ENCODE measurements at places on chromosomes 1 and 21.

DNA sequence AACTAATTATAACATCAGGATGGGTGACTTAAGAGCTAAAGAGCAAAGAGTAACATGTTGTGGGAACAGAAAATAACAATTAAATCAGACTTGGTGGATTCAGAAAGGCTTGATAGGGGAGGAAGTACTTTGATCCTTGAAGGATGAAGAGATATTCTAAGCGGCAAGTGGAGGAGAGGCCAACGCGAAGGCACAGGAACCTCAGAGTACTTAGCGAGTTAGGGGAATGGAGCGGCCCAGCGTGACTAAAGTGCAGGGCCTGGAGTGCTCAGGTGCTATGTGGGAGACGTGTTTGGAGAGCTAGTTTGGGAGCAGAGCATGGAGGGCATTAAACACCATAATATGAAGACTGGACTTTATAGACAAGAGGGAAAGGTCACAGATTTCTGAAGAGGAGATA lies 64.3 kb downstream of the ADCY10 start:
- DNase-seq: no peak

GRCh38 chr1:182646739-182647138 lies 37.6 kb downstream of the RGS8 start:
- no peak for DNase-seq

DNA sequence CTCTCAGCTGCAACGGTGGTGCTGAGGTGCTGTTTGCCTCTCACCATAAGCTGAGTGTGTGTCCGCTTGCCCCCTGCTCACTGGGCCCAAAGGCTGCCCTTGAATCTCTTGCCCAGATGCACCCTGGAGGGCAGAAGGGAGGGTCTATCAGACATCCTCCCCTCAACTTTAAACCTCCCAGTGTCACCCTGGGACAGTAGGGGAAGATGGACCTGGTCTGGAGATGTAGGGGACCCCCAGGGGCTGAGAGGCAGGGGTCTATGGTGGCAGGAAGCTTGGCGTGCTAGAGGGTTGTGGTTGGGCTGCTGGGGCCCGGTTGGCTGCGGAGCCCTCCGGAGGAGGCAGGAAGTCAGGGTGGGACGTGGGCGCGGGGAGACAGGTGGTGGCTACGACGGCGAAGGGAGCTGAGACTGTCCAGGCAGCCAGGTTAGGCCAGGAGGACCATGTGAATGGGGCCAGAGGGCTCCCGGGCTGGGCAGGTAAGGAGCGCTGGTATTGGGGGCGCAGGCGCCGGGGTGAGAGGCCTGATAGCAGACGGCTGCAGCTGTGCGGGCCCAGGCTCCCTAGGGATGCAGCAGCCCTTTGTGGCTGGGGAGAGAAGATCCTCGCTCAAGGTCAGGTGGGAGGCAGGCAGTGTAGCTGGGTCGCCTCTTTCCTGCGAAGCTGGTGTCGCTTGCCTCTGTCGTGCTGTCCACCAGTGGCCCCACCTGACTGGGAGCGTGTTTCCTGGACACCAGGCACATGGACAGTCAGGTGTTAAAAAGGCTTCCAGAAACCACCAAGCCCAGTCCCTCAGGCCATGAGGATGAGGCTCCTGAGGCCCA lies at the start of gene LCK:
Gene LCK (plus strand): TSS at position 373 of the 824 bp plus-strand sequence. CDS start 23,065 bp downstream, outside the sequence.
- DNase-seq: peak; percentile 60

DNA sequence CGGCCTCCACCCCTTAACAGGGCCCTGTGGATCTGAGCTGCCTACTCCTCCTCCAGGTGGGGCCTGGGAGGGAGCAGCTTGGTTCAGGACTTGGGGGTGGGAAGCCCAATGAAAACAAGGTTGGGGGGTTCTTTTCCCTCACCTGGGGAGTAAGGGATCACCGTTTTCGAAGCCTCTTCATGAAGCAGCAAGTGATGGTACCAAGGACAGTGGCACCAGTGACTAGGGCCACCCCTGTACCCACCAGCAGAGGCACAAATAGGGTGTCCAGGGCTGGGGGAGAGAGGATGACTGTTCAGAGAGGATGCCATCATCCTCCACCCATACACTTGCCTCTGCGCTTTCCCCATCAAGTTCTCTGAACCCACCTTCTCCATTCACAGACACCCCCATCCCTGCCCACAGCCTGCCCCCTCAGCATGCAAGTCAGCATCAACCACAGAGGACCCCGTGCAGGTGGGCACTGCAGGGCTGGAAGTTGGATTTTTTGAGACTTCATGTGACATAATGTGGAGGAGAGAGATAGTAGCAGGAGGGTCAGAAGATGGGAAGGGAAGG lies 6.7 kb downstream of the IGSF8 start:
- DNase-seq: no peak

DNA sequence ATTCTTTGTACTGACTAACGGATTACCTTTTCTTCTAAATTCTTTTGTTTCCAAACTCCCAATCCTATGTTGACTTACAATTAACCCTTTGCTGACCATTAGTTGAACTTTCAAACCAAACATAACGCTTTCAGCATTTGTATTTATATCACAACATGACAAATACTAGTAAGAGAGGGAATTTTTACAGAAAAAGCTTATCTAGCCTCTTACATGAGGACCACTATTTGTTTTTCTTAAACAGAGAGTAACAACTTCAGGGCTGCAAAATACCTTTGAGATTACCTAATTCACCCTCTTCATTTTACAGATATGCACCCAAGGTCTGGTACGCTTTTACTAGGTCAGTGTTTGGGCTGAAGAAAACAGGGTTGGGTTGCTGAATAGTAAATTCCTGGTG lies 45.0 kb upstream of the CXADR start:
- no peak for DNase-seq

DNA sequence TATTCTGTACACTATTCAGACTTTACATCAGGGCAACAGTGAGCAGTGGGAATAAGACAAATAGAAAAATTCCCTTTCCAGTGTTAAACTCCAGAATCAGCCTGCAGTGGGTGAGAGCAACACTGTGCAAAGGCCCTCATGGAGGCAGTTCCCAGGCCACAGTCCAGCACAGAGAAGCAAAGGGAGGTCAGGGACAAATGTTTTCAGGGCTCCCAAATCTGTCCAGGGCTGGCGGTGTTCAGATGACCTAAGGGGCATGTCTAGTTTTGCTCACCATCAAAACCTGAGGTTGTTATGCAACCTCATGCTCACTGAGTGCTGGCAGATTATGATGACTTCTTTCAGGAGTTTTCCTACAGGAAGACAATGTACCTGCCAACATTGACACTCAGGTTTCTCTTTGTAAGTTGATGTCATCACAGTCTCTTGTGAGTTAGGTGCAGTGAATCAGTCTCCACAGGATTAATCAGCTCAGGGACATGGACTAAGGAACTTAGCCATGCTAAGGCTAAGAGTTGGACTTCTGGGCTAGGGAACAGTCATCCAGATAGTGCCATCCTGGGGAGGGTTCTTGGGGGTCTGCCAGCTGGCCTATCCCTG lies 3.6 kb upstream of the LCE5A start:
- DNase-seq: no peak

- no peak for DNase-seq
These were observed 216.2 kb downstream of the SEC16B start for GRCh38 chr1:177753655-177754054.

DNA sequence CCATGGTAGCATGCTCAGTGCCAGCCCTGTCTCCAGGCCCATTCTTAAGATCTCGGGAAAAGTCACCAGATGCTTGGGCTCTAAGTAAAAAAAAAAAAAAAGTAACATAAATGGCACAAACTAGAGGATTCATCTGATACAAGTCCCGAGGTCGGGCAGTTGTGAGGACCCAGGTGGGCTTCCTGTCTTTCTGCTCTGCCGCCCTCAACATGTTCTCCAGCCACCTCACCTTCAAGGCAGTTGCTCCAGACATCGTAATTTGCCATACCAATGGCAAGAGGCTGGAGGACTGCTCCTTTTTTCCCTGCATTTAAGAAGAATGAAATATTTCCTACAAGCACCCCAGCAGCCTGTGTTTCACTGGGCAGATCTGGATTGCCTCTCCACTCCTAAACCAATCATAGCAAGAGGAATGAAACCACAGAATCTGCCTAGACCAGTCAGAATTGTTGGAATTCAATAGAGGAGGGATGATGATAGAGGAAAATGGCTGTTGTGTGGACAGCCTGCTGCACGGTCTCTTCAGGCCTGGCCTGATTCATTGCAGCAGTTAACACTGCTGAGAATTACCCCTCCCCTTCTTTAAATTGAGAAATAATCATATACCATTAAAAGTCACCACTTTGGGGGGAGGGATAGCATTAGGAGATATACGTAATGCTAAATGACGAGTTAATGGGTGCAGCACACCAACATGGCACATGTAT lies 5.4 kb downstream of the HMGN2 start:
- no peak for DNase-seq

GRCh38 chr1:214002472-214002871 lies 14.7 kb downstream of the PROX1 start:
- no peak for DNase-seq

DNA sequence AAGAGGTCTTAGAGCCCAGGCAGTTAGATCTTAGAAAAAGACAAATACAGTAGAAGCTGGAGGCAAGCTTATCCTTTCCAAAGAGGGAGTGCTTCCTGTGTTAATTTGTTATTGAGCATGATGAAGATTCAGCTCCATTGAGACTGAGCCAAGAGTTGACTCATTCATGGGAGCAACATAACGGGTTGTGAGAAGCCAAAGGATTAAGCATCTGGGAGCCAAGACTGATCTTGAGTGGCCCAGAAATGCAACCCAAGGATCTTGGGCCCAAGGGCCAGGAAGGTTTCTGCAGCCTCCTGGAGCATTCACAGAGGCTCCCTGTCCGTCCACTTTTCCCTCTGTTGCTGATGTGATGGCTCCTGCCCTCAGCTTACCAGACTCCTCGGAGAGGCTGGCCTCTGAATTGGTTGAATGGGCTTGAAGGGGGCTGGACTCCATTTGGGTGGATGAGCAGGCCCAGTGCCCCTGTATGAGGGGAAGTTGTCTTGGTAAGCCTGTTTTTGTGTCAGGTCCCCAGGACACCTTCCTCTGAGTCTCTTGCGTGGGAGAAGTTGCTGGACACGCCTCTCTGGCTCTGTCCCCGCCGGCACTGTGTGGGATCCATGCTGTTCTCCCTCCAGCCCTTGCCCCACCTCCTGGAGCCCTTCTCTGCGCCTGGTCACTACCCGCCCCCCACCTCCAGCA lies 42.4 kb downstream of the PDE9A start:
- no peak for DNase-seq

- DNase-seq: no peak
These were observed 554 bp upstream of the SLC39A1 start for GRCh38 chr1:153963850-153964331.

- DNase-seq: peak; percentile 25
These were observed 6.6 kb upstream of the DOP1B start for GRCh38 chr21:36149788-36150711.

DNA sequence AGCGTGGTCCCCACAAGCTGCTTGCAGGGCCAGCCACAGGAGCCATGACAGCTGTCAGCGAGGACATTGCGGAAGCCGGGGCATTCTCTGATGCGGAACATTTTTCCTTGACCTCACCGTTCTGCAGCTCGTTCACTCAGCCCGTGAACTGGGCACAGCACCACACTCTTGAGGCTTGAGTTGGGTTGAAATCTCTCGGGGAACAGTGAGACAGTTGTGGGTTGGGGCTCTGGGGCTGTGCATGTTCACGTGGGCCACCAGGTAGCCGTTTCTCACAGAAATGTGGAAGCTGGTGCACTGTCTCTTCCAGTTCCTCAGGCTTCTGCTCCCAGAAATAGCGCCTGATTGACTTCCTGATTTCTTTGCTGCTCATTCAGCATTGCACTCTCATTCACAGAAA lies 69.8 kb downstream of the SPSB1 start:
- DNase-seq: no peak

DNA sequence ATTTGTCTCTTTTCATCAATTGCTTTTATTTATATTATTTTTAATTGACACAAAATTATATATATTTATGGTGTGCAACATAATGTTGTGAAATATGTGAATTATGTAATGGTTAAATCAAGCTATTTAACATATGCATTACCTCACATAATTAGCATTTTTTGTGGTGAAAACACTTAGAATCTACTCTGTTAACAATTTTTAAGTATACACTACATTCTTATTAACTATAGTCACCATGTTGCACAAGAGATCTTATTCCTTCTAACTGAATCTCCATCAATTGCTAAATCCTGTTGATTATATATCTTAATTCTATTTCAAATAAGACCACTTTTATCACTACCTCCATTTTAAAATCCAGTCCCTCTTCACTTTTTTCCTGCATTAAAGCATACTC lies 42.5 kb downstream of the PLPPR5 start:
- DNase-seq: no peak

DNA sequence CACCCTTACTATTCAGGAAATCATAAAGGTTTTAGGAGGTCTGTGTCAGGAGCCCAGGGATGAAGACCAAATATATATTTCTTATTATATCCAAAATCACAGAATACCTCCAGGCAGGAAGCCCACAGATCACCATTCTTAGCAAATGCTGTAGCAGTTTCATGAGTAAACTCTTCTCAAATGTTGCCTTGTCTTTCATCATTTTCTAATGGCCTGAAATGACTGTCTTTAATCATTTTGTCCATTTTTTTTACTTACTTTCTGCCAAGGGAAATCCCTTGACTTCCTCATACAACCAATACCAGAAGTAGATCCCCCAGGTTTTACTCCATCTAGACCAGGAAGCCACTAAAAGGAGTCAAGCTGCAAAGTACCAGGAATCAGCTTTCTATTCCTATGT lies 32.4 kb downstream of the PSMG1 start:
- DNase-seq: no peak

GRCh38 chr1:164786980-164787833 lies 228.2 kb downstream of the PBX1 start:
- peak; percentile 44 for DNase-seq

DNA sequence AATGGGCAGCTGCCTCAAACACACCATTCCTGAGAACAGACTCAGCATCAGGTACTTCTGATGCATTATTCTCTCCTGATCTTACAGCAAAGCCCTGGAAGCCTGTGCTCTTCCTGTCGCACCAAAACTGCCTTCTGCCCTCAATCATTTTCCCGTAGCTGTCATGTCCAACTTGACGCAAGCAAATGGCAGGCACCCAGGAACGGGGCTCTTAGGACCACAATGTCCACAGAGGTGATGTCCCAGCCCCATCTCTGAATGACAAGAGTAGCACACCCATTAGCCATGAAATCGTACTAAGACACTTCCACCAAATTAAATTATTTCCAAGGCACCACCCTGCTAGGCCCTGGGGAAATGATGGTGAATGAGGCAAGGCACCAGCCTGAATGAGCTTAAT lies 47.1 kb downstream of the PTPN14 start:
- DNase-seq: no peak
